ENCODE measurements at places on chromosomes 2 and 18. TPM values are rescaled to one million over a fixed set of nuclear protein-coding genes. Genes with fewer than 3 reads are reported as not detected.
A peak's percentile ranks its signal among the peaks of the same experiment; 100 is the strongest.

The EHD3 gene
- 29.1 TPM for polyA plus RNA-seq

The ERCC3 gene
- polyA plus RNA-seq: 52.0 TPM

The GREB1L gene
- polyA plus RNA-seq: 0.01 TPM

The SLC1A4 gene
- polyA plus RNA-seq: 6.8 TPM

The SIX2 gene
- not detected for polyA plus RNA-seq

GRCh38 chr2:136301006-136301405 is 183.1 kb upstream of the CXCR4 start:
- DNase-seq: no peak

- no peak for DNase-seq
Measured at GRCh38 chr18:23506393-23506792, 3.1 kb downstream of the RMC1 start.

DNA sequence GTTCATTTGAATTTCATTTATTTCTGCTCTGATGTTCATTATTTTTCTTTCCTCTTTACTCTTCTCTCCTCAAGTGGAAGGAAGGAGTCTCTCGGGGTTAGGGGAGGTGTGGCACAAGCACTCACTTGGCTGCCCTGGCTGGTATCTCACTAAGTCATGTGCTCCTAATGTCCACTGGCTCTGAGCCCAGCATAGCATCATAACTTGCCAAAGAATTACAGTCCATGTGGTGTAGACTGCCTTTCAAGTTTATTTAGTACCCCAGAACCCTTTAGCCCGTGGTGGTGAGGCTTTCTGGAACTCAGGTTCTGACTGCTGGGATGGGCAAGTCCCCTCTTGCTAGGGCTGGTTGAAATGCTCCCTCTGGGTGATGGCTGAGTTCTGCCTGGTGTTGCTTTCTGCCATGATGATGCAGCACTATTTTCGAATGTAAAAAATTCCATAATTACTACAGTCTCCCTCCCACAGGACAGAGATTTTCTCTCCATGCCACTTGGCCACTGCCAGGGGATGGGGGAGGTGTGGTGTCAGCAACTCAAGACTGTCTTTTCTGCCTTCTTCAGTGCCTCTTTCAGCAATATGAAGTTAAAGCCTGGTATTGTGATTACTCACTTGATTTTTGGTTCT is 22.2 kb downstream of the SPAG16 start:
- DNase-seq: peak; percentile 65

DNA sequence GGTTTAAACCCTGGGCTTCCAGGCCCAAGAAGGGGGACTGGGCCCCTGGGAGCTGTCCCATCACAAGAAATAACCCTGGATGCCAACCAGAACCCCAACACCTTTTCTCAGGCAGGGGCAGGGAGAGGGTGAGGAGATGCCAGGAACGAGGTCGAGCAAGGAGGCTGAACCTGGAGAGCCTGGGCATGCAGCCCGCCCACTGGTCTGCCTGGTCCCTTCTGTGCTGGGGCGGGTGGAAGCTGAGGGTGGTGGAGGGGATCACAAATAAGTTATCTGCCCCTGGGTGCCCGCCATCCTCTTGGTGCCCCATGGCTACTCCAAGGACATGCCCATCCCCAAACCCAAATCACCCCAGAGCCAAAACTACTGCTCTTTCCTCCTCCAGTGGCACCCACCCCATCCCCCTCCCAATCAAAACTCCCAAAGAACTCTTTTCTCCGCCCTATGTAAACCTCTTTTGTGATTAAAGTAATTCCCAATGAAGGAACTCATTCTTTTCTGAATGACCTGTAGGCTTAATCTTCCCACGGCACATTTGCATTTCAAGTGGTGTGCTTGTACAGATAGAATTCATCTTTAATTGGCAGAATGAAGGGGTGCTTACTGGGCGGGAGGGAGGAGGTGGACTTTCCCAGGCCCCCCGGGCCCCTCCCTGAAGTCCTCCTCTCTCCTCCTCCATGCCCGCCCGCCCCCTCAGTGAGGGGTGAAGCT is 47.9 kb downstream of the EFR3B start:
- DNase-seq: no peak

DNA sequence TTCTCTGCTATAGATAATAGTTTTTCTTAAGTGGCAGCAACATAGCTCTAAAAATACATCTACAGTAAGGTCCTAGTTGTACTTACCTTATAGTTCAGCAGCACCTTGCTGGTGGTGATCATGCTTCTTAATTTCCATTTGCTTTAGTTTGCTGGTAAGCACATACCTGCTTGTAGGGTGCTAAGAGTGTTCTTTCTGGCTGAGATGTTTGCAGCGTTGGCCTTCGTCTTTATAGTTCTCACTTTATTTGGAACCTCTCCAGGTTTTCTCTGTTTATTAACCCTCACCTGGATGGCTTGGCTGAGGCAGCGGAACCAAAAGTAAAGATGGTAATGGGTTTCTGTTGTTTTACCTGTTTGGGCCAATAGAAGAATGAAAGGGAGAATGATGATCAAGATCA is 123.6 kb upstream of the EFEMP1 start:
- no peak for DNase-seq

DNA sequence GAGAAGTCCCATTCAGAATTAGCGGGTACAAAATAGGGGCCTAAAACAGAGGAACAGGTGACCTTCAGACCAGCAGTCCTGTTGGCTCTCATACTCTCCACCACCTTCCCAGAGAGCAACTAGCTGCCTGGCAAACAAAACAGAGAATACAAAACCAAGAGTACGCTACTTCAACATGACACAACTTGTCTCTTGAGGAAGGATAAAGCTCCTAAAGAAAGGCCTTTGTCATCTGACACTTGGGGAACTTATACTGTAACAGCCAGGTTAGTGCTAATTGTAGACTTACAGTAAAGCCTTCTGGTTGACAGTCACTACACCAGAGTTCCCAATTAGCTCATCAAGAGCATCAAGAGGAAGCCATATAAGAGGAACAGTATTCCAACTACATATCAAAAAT is 282.1 kb upstream of the NT5C1B start:
- DNase-seq: no peak

GRCh38 chr2:28492282-28492681 is 3.6 kb upstream of the PLB1 start:
- DNase-seq: no peak

DNA sequence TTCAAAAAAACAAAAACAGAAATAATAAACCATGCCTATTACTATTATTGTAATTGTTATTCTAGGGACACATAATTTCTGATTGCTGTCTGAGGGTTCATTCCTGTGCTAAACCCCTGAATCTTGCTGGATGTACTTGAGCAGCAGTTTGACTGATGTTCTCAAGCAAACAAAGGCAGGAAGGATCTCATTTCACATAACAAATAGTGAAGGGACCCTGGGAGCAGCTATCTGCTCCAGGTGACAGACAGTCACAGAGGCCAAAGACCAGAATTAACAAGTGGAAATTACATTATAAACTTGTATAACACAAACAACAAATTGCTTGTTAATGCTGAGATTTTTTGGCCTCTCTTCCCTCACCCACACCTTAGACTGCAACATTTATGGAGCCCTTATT is 284.2 kb downstream of the THSD7B start:
- DNase-seq: no peak

DNA sequence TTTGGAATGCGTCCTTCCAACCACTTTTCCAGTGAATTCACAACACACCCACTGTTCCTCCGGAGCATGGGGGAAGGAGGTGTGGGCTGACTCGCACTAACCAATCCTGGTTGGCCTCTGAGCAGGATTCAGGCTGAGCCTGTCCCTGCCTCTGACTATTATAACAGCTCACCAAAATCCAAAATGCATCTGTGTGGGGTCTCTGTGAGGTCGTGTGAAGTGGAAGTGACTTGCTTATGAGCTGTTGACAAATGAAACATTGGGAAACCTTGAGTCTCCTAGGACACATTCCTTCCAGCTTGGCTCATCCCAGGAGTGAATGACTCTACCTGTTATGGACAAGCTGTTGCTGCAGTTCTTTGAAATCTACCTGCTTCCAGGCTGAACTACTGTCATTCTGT is 1.5 kb downstream of the CIDEA start:
- peak; percentile 42 for DNase-seq

- no peak for DNase-seq
Measured at GRCh38 chr2:98804736-98805135, 73.8 kb upstream of the MGAT4A start.

Data from IMR-90 (cell line).